ENCODE measurements at places on chromosomes 3 and 15.
A peak's percentile ranks its signal among the peaks of the same experiment; 100 is the strongest.

- DNase-seq, result no peak
These were observed 86.2 kb downstream of the FBN1 start for GRCh38 chr15:48559285-48559684.

GRCh38 chr3:29271475-29271874 is 9.4 kb upstream of the RBMS3 start:
- no peak for DNase-seq

DNA sequence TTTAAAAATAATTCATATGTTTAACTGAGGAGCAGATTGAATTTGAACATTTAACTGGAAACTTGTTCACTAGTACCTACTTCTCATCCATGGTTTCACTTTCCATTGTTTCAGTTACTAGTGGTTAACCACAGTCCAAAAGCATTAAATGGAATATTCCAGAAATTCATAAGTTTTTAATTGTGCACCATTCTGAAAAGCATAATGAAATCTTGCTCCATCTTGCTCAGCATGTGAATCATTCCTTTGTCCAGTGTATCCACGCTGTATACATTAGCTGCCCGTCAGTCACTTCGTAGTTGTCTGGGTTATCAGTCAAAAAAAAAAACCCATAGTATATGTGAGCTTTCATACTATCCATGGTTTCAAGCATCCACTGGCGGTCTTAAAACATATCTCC is 217.6 kb downstream of the TPRG1 start:
- DNase-seq, result no peak

- no peak for DNase-seq
These were observed 310.8 kb downstream of the PTPRG start for GRCh38 chr3:61872077-61872706.

DNA sequence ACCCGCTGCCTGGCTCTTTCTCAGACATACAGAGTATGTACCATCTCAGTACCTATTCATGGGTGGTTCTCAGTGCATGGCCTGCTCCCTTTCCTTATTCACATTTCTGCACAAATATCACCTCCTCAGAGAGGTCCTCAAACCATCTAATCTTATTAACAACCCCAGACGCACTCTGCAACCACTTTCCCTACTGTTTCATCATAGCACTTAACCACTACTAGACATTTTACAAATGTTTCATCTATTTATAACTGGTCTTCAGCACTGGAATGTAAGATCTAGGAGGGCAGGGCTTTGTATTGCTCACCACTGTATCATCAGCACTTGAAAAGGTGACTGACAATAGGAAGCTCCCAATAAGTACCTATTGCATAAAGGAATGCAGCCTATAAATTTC is 45.1 kb downstream of the TNIK start:
- DNase-seq, result no peak

- DNase-seq, result no peak
These were observed 31.8 kb downstream of the CHSY1 start for GRCh38 chr15:101220060-101220459.

DNA sequence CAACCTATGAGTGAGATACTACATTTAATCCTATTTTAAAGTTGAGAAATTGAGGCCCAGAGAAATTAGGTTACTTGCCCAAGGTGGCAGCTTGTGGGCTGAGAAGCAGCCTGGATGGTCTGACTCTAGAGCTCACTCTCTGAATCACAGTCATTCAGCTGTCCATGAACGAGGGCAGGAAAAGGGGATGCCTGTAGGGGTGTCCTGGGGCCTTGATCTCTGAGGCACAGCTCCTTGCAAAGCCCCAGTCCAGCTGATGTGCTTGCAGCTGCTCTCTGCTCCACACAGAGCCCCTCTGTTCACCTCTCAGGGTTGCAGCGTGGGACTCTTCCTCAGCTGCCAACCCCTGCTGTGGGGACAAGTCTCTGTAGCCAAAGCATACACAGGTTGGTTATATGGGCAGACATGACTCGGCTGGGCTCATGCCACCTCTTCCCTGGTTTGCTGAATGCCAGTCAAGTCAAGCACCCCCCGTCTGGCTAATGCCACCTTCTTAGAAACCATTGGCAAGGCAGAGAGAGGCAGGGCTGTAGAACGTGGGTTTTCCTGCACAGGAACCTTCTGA is 56.8 kb downstream of the GASK1A start:
- no peak for DNase-seq

- DNase-seq, result no peak
These were observed 21.3 kb downstream of the GASK1A start for GRCh38 chr3:43000387-43000786.

- no peak for DNase-seq
These were observed 1.2 kb downstream of the B2M start for GRCh38 chr15:44712346-44713005.

- no peak for DNase-seq
These were observed 89.7 kb upstream of the KLF13 start for GRCh38 chr15:31237043-31237324.

- no peak for DNase-seq
These were observed 67.8 kb downstream of the LSM3 start for GRCh38 chr3:14246414-14246813.

- DNase-seq, result no peak
These were observed 34.5 kb upstream of the NFKBIZ start for GRCh38 chr3:101814835-101815234.

- DNase-seq, result peak; percentile 26
These were observed 22.3 kb upstream of the SMCO1 start for GRCh38 chr3:196537319-196537984.

GRCh38 chr3:138060792-138061191 is 50.8 kb downstream of the CLDN18 start:
- no peak for DNase-seq

- no peak for DNase-seq
These were observed 8.9 kb downstream of the ADCY5 start for GRCh38 chr3:123439806-123440580.

GRCh38 chr3:74539876-74540275 is 74.6 kb downstream of the CNTN3 start:
- no peak for DNase-seq

DNA sequence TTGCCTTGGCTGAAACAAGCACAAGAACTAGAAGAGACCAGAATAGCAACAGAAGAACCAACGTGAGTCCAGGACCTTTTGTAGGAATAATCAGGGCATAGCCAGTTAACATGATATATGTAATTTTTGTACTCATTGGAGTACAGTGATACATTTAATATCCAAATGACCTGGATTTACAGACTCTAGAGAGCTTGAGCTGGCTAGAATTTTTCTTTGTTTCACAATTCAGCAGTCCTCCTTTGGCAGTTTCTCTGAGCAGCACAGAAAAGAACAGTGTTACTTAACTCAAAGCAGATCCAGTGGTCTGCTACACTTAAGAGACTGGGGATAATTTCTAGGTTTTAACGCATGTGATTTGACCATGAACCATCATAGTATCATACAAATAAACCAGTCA is 245.7 kb downstream of the ADAMTSL3 start:
- DNase-seq, result no peak

DNA sequence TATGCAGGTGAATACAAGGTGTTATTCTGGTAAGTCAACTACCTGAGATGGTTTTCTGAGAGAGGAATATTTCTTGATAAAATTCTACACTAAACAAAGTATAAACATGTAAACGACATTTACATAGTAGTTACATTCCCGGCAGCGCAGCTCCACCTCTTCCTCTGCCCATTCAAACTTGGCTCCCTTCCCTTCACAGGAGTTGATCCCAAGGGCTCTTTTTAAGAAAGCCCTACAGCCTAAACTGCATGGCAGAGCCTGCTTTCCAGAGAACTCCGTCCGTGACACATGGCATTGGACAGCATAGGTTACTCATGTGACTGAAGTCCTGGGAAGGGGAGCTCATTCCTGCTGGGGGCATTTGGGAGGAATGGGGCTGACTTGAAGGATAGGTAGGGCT is 22.0 kb upstream of the LCTL start:
- DNase-seq, result no peak

DNA sequence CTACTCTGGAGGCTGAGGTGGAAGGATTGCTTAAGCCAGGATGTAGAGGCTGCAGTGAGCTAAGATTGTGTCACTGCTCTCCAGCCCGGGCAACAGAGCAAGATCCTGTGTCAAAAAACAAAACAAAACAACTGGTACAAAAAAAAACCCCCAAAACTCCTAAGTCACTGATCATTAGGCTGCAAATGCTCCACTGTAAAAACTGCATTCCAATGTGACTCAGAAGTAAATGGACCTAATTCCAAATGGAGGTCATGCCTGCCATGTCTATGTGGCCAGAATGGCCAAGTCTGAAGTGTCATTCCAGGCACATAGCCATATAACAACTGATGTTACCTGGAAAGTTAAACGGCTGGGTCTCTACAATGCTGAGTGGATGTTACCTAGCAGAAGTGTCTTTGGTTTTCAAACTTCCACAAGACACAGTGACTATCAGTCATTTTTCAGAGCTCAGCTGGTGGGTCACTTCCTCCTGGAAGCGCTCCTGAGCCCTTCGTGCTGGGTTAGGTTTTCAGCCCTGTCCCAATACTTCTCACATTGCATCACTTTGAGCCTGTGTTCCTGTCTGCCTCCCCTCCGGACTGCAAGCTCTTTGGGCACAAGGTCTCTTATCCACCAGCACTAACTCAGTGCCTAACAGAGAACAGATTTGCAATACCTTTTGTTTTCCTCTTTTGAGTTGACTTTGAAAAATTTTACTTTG is 10.6 kb downstream of the FSTL1 start:
- no peak for DNase-seq

DNA sequence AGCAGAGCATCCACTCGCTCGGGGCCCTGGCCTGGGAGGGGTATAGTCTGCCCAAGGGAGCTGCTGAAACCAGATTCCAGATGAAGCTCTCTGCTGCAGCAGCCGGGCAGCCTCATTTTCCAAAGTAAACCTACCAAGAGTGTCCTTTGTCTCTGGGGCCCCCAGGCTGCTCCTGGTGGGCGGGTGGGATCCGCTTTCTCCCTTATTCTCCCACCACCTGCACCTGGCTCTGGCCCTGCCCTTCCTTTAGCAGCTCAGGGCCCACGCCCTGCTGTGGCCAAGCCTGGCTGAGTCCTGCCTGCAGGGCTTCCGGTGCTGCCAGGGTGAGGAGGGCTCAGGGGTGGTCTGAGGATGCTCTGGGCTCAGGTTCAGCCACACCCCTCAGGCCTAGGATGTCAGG is 13.0 kb downstream of the SCN5A start:
- DNase-seq, result no peak

DNA sequence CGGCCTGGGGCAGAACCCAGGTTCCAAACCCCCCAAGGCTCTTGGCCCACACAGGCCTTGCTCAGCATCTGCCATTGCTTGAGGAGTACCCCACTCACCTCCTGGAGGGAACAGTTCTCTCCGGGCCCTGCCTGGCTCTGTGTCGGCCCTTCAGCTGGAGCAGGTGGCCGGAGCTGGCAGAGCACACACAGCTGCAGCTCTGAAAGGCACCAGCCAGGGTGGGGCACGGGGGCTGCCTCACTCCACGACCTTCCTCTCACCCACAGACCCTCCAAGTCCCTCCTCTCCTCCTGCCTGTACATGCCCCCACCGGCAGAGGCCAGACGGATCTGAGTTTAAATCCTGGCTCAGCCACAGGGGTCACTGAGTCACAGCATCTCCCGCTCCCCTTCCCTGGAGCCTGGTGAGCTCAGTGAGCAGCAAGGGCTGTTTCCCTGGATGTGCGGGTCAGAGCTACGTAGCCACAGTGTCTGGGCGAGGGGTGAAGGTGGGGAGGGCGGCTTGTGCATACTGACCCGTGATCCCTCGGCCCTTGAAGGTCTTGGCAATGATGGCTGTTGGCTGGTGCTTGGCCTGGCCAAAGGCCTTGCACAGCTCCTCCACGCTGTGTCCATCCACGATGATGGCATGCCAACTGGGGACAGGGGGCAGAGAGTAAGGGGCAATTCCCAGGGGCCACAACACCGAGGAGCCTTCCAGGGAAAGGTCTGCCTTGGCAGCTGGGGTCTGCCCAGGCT is 23.0 kb downstream of the TKT start:
- DNase-seq, result no peak

DNA sequence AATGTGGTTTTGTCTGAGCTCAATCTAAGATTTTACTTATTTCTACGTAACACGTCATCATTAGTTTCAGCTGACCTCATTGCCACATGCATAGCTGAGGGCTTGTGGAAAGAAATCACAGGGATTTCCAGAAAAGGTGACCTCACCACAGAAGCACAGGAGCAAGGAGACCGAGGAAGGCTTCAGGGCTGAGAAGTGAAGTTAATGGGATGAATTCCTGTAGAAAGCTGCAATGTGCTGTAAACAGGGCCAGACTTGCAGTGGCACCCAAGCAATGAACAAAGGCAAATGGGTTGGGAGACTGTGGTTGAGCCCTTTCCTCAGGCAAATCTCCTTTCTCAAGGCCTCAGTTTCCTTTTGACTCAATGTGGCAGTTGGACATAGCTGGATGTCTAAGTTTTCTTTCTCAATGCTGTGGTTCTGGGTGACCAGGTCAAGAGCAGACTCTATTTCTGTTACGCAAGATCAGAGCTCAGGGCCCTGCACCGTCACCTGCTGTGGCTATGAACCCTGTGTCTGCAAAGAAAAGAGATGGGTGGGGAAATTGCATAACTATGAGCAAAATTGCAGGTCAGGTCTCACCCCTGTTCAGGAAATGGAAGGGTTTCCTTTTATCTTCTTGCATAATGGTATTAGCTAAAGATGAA is 252.2 kb upstream of the TBL1XR1 start:
- peak; percentile 80 for DNase-seq

DNA sequence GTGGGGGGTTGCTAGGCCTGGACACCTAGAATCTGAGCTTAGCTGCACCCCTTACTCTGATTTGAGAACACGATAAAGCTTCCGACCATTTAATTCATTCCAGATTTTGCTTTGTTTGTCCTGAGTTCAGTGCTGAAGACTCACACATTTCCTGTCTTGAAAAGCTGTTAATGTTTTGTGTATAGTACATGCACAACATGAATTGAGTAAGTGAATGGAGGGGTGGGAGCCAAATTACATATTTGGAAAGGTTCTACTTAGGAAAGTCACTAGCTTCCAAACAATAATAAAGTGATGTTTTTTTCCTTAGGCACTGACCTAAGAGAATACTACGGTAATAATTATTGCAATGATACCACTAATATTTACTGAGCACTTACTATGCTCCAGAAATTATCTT is 955.2 kb upstream of the NR2F2 start:
- DNase-seq, result no peak

GRCh38 chr15:58293622-58294550 is 137.9 kb upstream of the LIPC start:
- DNase-seq, result no peak

GRCh38 chr15:69543681-69544364 is 91.2 kb downstream of the RPLP1 start:
- DNase-seq, result no peak

- no peak for DNase-seq
These were observed 342.1 kb downstream of the OCA2 start for GRCh38 chr15:27757052-27757451.

- no peak for DNase-seq
These were observed 23.8 kb downstream of the ITGA11 start for GRCh38 chr15:68407886-68408881.

DNA sequence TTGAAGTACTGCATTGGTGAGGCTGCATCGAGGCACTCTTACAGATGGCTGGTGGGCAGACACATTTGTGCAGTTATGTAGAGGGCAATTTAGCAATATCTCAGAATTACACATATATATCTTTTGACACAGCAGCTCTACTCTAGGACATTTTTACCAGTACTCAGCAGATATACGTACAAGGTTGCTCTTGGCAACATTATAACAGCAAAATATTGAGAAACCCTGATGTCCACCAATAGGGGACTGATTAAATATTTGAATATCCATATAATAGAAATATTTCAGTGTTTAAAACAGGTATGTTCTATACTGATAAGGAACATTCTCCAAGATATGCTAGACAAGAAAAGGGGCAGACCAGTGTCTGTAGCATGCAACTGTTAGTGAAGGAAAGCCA is 7.9 kb upstream of the FBXO22 start:
- DNase-seq, result no peak

Data from NK-92 treated with Interleukin-12 subunit alpha and Interleukin-12 subunit beta, amount 100 ng/mL, for 24 hours (cell line).